Smooth muscle cell of trachea (primary cell): ENCODE measurements at places on chromosomes 6 and 20. TPM values are rescaled to one million over a fixed set of nuclear protein-coding genes. Genes with fewer than 3 reads are reported as not detected.

ANKRD60 gene
- not detected in 2 replicates for total RNA-seq

MYH7B gene
- total RNA-seq = 0.15 and 0.33 TPM in 2 replicates

EFCAB8 gene
- 0.44 TPM in 1 of 2 replicates, not detected in the other for total RNA-seq

ABHD16B gene
- total RNA-seq = not detected in 2 replicates

DDAH2 gene
- 93.8 and 161 TPM in 2 replicates for total RNA-seq

LAMA2 gene
- total RNA-seq = 92.6 and 152 TPM in 2 replicates

TRIM10 gene
- total RNA-seq = not detected in 2 replicates

TSPO2 gene
- not detected in 2 replicates for total RNA-seq

TSHZ2 gene
- total RNA-seq = 0.33 and 0.44 TPM in 2 replicates

PRL gene
- total RNA-seq = not detected in 2 replicates

GCNT2 gene
- 0.99 and 1.3 TPM in 2 replicates for total RNA-seq

PKIB gene
- total RNA-seq = 2.6 and 11.1 TPM in 2 replicates

C4A gene
- total RNA-seq = 4.1 and 11.6 TPM in 2 replicates

TFAP2C gene
- not detected in 2 replicates for total RNA-seq

CST5 gene
- not detected in 2 replicates for total RNA-seq
